Lung (tissue), 17 donors: ENCODE measurements at places on chromosomes 16 and 17.

DNA sequence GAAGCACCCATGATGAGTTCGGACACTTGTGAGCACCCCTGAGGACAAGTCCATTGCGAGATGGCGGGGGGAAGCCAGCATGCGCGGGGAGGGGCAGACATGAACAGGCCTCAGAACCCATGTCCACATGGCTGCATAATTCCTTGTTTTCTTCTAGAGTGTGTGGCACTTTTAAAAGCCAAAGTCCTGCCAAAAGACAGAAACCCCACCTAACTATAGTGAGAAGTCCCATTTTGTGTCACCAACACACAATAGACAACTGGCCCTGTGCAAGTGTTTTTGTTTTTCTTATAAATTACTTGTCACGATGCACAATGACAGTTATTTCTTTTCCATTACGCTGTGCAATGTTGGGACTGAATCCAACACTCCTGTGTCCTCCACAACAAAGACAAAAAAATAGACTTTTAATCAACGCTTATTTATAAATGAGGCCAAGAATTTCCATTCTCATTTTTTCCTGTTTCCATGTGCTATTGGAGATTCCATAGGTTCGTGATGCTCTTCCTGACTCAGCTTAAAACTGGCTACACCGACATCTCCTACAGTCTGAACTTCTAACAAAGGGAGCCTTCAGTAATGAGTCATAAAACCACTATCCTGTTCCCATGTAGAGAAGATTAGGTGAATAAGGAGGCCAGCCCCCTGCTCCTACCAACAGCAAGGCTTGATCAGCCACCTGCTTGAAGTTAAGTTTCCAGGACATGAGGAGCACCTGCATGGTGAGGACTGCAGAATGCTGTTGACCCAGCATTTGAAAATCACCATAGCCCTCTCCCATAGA is 98.9 kb downstream of the ZNF423 start:
- DNase-seq, result peak; percentile 61

- DNase-seq, result peak; percentile 82
Measured at GRCh38 chr17:82236142-82236971, 7.5 kb downstream of the SLC16A3 start.

- no peak for DNase-seq
Measured at GRCh38 chr17:4594406-4594805, 10.1 kb downstream of the SMTNL2 start.

DNA sequence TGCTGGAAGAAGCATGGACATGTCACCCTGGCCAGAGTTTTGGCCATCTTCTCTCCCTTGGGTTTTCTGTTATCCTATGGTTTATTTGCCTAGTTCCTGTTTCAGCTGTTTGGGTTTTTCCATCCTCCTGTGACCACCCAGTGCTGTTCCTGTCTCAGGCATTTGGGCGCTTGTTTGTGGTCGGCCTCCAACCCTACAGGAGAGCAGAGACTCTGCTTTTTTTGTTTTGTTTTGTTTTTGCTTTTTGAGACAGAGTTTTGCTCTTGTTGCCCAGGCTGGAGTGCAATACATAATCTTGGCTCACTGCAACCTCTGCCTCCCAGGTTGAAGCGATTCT is 3.3 kb upstream of the ZC3H7A start:
- no peak for DNase-seq

- no peak for DNase-seq
Measured at GRCh38 chr16:82220541-82220940, 50.5 kb upstream of the MPHOSPH6 start.
